Fibroblast of skin of abdomen (primary cell): ENCODE measurements at places on chromosomes 11 and 22.

DNA sequence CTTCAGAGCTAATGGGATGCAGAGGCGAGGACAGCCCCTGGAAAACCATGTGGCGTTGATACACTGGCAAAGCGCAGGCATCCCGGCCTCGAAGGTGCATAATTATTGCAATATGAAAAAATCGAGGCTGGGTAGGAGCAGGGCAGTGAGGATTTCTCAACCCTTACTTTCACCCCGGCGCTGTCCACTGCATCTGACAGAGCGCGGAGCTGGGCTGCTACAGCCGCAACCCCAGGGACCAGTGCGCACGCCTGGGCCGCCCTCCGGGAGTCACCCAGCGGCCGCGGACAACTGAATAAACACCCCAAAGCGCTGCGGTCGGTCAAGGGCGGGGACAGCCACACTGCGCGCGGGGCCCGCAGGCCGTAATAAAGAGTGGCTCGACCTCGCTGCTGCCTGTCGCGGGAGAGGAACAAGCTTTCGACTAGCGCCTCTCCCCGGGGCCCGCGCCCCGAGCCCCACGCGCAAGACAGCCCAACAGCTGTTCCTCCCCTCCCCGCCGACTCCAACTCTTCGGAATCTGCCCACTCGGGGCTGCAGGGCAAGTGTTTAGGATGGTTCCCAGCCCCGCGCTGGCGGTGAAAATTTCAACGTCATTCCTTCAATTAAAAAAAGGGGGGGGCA is 3.6 kb upstream of the WT1 start:
- DNase-seq = no peak

DNA sequence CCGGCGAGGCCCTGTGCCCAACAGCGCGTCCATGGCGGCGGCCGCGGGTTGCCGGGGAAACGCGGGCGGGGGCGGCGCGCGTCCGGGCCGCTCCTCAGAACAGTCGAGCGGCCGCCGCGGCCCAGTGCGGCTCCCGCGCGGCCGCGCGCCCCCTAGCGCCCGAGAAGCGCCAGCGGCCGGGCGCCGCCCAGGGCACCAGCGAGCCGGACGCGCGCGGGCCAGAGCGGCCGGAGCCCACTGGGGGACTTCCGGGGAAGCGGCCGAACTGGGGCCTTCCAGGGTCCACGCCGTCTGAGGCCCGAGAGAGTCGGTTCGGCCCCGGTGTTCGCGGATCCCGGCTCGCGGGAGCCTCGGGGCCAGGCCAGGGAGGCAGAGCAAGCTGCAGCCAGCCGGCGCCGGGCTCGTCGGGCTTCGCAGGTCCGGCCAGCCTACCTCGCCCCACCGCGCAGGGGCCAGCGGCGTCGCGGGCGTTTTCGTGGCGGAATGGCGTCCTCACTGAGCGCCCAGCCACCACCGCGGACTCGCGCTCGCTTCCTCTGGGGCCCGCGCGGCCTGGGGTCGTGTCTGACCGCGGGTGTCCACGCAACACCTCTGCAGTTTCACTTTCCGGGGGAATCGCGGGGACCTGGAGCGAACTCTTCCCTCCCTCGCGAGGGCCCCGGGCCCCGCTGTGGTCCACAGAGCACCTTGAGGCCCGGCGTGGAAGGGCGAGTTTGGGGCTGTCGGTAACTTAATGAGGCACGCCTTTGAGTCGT is at the start of gene DENND6B:
Gene DENND6B, minus strand, starts transcription at position 57 of the 755 bp plus-strand sequence. Its CDS starts 24 bp downstream, at position 33.
- peak; percentile 83 for DNase-seq

DNA sequence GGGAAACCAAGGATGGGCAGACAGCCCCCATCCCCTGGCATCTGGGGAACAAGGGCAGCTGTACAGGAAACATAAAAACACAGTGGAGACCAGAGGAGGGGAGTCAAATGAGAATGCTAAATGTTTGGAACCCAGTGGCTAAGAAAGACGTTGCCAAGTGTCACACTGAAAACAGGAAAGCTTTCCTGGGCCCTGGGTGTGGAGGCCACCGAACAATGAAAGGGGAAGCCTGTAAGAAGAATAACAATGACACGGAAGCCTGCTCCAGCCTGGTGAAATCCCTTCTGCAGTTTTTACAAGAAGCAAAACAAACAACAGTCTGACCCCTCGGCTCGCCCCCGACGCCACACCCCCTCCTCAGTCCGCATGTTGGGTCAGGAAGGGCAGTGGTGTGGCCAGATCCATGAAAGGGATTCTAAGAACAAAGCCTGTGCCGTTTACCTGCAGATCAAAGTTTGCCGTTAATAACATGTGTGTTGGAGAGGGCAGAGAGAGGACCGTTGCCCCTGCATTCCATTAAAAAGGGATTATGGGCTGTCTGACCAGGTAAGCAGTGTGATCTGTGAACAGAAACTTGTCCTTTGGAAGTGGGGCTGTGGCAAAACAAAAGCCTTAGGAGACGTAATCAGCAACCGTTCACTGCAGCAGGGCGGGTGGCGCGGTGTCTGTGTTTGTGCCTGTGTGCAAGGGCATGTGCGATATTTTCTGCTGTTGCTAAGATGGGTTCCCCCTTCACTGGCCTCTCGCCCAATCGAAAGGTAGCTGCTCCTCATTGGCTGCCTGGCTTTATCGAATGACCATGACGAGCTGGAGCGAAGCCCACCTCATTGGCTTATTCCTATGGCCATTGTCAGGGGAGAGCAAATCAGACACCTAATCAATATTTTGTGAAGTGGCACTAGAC is 113.7 kb upstream of the BLID start:
- no peak for DNase-seq

DNA sequence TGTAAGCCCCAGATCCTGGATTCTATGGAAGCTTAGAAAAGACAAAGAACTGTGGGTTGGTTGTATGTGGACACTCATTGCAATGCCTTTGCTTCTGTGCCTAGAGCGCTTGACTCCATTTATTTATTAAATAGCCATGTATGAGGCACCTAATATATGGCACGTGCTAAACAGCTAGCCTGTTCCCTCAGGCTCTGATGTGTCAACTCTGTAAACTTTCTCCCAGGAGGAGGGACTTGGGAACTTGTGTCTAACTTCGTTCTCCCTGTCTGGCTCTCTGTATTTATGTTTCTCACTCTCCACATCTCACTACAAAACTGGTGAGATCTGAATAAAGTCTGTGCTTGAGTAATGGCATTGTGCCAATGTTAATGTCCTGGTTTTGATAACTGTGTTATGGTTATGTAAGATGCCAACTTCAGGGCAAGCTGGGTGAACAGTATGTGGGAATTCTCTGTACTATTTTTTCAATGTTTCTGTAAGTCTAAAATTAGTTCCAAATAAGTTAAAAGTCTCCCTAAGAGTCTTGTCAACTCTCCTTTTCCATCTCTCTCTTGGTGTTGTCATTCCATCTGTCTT is 34.1 kb upstream of the ZBTB16 start:
- no peak for DNase-seq
